ENCODE measurements at places on chromosomes 5 and 9.

GRCh38 chr5:175494264-175495183 lies 16.2 kb downstream of the SFXN1 start:
- no peak for DNase-seq

- no peak for DNase-seq
Observed at GRCh38 chr5:24714746-24715145, 70.0 kb upstream of the CDH10 start.

- no peak for DNase-seq
Observed at GRCh38 chr5:994821-995220, 13.8 kb upstream of the NKD2 start.

DNA sequence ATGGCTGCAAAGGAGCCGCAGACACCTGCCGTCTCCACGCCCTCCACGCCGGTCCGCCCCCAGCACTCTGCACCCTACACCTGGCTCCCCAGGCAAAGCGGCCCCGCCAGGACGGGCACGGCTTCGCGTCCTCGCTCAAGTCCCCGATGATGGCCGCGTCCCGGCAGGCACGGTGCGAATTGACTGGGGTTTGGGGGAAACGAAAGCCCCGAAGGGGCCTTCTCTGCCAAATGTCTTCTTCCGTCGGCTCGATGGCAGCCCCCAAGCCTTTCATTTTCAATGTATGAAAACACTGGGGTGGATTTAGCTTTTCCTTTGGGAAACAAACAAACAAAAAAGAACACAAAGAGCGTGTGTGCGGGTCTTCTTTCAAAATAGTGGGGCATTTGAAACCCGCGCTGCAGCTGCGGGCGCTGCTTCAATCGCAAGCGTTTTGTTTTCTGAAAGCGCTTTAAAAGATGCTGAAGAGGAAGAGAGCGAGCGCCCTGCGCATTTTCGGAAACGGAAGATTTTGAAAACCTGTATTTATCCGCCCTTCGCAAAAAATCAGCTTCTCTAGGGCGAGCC lies 160.0 kb downstream of the RMI1 start:
- DNase-seq = no peak

GRCh38 chr9:99491408-99492158 lies 269.5 kb downstream of the SEC61B start:
- DNase-seq = no peak

DNA sequence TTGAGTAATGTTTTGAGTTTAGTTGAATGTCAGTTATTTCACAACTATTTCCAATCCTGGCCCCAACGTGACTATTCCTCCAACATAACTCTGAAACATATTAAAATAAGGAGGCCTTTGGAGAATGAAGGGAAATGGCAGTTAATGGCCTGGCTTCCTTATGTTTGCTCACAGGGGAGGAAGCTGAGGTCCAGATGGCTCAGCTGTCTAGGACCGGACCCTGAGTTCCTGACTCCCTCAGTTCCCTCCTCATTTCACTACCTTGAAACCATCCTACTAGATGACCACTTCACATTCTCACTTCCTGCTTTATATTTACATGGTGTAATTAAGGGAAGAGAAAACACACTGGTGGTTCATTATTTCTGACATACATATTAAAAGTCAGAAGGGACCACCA lies 6.6 kb downstream of the OTULINL start:
- no peak for DNase-seq

DNA sequence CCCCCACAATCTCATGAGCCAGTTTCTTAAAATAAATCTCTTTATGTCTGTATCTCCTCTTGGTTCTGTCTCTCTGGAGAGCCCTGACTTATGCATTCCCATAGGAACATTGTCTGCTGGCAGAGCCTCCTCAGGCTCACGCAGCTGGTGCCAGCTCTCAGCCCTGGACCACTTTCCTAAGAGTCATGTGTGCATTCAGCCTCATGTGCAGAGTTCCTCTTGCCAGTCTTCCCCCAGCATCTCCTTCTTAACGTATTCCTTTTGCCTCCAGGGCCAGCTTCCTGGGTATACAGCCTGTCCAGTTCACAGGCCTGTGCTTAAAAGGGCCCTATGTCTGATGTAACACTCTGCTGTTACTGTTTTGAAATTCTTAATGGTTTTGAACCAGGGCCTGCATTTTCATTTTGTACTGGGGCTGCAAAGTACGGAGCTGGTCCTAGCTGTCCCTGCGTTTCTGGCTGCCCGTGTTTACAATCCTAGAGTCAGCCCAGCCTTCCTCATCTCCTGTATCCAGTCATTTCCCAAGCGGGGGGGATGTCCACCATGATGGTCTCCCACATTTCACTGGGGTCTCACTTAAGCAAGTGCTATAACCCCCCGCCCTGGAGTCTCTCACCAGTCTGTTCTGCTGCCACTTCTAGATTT lies 18.1 kb downstream of the ANKRD33B start:
- DNase-seq = no peak

- no peak for DNase-seq
Observed at GRCh38 chr5:65480306-65480865, 1.3 kb downstream of the ADAMTS6 start.

DNA sequence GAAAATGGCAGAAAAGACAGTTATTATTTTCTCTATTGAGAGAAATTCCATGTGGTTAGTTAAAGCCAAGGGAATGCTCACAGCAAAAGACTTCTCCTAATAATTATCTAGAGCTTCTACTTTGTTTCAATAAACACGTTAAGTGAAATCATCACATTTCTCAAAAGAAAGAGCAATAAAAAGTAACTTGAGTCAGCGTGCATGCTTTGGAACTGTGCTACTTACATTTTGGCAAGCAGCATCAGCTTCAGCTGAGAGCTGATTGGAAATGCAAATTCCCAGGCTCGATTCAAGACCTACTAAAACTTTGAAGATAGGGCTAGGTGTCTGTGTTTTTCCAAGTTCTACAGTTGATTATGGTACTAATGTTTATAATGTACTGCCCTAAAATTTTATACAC lies 132.1 kb downstream of the CDH18 start:
- DNase-seq = no peak

GRCh38 chr5:1320436-1321344 lies 24.2 kb downstream of the CLPTM1L start:
- no peak for DNase-seq

DNA sequence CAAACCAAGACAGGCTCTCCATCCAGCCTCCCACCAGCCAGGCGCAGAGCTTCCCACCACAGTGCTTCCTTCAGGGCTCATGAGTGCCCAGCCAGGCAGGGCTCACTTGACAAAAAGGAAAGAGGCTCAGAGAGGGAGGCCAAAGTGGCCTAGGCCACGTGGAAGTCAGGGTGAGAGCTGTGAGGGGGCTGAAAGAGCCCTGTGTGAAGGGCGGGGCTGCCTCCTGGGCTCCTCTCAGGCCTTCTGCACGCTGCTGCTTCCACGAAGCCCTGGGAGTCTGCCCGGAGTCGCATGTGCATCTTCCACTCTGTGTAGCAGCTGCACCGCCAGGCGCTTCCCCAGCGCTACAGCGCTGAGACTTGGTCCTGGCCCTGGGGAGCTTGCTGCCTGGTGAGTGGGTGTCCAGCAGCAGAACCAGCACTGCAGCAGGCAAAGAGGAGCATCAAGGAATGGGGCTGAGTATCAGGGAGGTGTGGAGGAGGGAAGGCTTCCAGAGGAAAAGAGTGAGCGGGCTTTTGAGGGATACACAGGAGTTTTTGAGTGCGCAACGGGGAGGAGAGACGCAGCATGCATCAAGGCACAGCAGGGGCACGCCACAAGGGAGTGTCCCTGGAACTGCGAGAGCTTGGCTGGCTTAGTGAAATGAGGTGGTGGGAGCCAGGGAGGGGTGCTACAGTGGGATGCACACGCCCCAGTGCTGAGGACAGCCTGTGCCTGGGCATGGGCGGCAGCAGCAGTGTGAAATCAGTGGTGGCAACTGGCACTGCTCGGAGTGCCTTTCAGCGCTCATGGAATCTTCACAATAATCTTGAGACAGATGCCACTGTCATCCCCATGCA lies 178.0 kb downstream of the GAPVD1 start:
- no peak for DNase-seq

DNA sequence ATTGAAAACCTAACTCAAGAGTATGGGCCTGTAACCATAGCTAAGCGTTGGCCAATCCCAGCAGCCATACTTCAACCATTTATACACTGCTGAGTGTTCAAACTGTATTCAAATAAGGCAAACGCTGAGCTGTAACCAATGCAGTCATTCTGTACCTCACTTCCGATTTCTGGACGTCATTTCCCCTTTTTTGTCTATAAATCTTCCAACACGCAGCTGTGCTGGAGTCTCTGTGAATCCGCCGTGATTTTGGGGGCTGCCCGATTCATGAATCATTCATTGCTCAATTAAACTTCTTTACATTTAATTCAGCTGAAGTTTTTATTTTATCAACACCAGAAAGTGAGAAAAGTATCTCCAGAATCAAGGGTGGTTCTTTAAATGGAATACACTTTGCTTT lies 31.7 kb downstream of the MTX3 start:
- DNase-seq = no peak

GRCh38 chr5:91291628-91292569 lies 91.2 kb downstream of the ARRDC3 start:
- DNase-seq = no peak

- no peak for DNase-seq
Observed at GRCh38 chr5:98433022-98433421, 340.4 kb upstream of the RGMB start.

GRCh38 chr9:95570150-95570549 lies 53.4 kb upstream of the PTCH1 start:
- DNase-seq = no peak

GRCh38 chr5:140877262-140877581 lies 2.1 kb downstream of the PCDHA12 start:
- no peak for DNase-seq

DNA sequence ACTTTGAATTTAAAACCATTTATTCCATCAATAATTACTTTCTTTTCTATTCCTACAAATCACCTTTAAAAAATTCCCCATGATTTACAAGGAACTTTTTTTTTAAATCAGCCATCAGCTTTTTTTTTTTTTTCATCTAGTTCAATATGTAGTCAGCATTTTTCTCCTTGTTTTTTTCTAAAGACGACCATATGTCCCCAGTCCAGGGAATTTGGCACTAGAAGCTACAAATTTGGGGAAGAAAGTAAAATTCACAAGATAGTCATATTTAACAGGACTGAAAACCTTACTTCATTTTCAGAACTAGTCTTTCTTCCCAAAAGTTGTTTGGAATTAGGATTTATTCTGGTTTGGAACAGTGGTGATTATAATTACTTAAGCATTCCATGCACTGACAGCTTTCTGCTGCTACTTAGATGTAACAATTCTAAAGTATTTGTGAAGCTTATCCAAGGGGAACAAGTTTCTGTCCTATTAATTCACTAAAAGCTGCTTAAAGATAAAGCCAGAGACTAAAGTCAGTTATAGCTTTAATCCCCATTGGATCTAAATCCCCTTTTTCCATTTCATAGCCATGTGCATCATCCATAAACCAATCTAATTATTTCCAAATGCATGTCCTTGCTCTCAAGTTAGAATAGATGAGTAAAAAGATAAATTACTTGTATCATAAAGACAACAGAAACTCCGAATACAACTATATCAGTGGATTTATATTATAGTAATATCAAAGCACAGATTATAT lies 7.4 kb upstream of the SNCAIP start:
- DNase-seq = no peak

DNA sequence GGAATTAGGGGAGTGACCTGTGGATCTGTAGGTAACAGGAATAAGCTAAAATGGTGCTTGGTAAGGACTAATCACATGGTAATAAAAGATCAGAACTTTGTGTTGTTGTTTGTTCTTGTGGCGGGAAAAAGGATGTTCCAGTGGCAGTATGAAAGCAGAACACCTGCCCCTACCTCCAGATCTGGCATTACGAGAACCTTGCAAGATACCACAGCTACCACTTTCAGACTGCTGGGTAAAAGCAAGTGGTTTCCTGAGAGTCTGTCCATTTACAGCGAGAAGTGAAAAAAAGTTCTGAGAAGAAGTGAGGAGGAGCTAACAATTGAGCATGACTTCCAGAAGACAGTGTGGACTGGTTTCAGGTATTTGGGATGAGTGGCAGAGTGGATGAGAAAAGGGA lies 252.5 kb downstream of the TLE4 start:
- DNase-seq = no peak

- no peak for DNase-seq
Observed at GRCh38 chr9:111237447-111237846, 92.6 kb downstream of the OR2K2 start.

DNA sequence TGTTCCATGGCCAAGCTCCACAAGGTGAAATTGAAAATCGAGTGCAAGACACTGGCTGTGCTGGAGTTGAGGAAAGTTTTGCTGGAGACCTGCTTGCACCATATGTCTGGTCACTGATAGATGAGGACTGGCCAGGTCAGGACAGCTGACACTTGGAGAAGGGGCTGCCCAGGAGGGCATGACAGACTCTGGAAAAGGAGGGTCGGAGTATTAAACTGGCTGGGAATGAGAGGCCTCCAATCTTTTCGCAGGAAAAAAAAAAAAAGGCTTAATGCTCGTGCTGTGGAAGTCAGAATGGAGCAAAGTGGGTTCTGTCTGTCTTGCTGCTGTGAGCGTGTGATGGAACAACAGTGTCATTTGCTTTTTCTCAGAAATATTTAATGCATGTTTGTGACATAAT lies 5.5 kb downstream of the TENT4A start:
- no peak for DNase-seq

DNA sequence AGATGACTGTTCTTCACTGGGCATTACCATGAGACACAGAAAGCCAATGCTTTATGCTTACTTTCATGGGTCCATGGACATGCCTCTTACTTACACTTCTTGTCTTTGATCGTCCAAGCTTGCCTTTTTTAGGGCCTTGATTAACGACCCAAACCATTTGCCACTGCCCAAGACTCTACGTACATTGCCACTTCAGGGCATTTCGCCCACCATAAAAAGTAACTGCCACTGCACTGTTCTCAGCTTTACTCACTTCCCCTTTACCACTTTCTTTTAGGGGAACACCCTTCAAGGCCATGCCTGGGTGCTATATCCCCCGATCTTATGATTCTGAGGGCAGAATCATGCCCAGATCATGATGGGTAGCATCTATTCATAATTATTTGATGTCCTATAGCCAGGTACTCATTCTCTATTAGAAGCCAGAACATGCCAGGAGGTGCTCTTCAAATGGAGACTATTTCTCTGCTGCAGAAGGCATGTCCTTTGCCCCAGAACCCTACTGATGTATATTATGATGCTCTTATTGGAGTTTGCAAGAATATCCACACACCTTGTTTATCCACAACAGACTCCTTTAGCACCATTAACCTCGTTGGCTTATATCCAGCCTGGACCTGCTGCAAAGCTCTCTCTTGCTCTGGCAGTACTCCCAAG lies 64.1 kb upstream of the RAD23B start:
- no peak for DNase-seq

- DNase-seq = no peak
Observed at GRCh38 chr5:65535529-65535987, 27.4 kb downstream of the CENPK start.

- no peak for DNase-seq
Observed at GRCh38 chr9:87594662-87595061, 97.0 kb downstream of the DAPK1 start.
